ENCODE measurements at places on chromosomes 3 and 15.

DNA sequence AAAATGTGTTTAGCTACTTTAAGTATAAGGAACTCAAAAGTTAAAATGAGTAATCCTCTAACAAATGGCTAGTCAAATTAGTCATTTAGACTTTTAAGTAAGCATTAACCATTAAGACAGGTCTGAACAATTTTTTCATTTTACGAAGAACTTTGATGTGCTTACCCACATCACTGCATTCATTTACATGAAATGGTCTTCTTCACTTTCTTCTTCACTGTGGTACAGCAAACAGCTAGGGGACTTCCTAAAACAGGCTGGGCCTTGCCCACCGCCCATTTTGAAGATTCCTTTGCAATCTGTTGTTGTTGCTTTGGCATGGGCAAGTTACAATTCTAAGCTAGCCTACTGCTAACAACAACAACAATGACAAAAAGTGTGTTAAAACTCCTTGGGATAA is 67.4 kb downstream of the CBLB start:
- no peak for DNase-seq

DNA sequence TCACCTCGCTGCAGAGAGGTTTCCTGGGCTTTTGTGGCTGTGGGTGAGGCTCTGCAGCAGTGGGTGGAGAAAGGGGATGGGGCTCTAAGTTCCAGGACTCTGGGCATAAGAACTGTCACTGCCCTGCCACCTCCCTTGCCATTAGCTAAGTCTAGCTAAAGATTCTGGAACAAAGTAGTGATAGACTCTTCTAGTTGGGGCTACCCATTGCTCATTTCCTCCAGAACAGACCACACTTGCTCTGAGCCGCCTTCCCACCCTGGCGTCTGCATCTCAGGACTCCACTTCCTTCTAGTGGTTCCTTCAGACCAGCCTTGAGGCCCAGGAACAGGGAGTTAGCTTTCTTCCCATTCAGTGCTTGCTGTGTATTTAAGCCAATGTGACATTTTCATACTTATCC is 7.5 kb downstream of the ARHGAP31 start:
- no peak for DNase-seq

GRCh38 chr3:112741983-112742382 is 101.0 kb upstream of the CCDC80 start:
- no peak for DNase-seq

GRCh38 chr15:69729167-69729748 is 276.6 kb downstream of the RPLP1 start:
- peak; percentile 68 for DNase-seq

DNA sequence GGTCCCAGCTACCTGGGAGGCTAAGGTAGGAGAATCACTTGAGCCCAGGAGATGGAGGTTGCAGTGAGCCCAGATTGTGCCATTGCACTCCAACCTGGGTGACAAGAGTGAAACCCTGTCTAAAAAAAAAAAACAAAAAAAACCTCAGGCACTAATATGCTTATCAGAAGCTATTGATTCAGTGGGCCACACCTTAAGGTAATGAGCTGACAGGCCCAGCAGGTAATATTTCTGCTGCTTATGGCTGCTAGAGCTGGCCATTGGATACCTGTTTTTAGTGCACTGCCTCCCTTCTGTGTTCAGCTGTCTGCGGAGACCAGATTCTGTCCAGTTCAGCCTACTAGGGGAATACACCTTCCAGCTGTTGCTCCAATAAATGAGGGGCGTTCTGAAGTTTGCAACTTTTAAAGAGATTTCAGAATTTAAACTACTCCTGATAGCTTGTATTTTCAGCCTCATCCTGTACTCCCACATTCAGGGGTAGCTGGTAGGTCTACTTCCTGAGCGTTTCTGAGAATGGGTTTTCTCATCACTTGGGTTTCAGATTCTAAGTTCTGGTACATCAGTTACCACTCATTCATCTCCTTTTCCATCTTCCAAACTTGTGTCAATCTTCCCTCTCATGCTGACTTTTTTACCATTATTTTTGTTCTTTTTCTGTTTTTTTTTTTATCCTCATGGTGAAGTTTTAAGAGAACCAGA is 69.0 kb downstream of the ATP11B start:
- no peak for DNase-seq

- no peak for DNase-seq
Observed at GRCh38 chr3:172856795-172857742, 106.5 kb downstream of the ECT2 start.

DNA sequence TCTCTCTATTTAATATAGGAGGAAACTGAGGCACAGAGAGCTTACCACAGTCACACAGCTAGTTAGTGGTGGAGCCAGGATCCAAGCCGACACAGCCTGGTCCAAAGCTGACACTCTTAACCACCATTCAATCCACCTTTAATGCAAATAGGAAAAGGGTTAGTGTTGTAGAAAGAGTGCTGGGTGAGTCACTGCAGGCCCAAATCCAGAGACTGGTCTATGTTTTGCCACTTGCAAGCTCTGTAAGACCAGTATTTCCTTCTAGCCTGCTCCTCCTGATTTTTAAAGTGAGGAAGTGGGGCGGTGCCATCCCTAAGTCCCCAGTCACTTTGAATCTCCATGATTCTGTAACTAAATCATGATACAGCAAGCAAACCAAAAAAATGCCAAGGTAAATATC is 111.0 kb downstream of the MECOM start:
- no peak for DNase-seq

GRCh38 chr15:99731336-99732123 is 1.7 kb downstream of the LYSMD4 start:
- no peak for DNase-seq

GRCh38 chr3:191414286-191414685 is 46.7 kb upstream of the PYDC2 start:
- no peak for DNase-seq

DNA sequence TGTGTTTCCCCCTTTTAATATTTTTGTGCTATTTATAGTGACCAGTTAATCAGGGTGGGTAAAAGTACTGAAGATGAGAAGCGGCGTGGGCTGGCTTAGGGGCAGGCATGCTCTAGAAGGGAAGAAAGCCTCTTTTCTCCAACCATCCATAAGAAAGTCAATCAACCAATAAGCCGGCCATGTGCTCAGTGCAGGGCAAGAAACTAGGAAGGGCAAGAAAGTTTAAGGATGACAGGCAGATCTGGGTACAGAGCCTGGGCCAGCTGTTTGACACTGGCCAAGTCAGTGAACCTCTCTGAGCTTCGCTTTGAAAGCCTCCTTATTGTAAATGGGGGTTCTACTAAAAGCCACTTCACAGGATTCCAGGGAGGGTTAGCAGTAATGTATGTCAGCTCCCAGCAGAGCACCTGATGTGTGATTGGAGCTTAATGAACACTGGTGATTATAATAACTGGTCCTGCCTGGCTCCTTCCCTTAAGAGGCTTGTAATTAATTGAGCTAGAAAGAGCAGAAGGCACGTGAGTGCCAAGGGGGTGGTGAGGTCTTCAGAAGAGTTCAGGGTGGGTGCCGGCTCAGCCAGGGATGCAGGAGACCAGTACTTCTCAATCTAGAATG is 5.7 kb upstream of the CHRNA3 start:
- DNase-seq: no peak

DNA sequence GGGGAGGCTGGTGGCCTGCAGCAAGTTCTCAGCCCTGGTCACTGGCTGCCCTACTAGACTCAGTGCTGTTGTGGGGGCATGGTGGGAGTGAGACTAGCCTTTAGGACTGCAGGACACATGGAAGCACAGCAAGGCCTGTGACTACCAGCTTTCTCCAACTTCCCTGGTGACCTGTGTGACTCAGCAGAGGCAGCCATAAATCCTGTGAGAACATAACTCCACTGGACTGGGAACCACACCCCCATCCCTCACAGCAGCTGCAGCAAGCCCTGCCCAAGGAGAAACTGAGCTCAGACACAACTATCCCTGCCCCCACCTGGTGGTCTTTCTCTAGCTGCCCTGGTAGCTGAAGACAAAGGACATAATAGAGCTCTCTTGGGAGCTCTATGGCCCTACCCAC is 111.3 kb downstream of the DCLK3 start:
- no peak for DNase-seq

DNA sequence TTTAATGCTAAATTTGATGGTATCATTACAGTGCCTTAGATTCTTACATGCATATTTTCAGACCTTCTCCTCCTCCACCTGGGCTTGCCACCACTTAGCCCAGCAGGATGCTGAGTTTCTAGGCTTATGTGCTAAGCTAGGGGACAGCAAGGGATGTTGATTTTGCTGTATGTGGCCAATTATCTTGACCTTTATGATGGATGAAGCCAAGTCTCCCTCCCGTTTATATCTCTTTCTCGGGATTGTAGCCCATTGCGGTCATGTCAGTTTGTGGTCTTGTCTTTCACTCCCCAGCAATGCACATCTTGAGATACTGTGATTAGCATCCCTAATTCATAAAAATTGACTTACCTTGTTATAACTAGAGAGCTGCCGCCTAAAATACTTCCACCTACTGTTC is 278.7 kb upstream of the SOX2 start:
- DNase-seq: no peak

- no peak for DNase-seq
Observed at GRCh38 chr15:70340494-70340870, 242.8 kb upstream of the TLE3 start.

GRCh38 chr3:117874904-117875874 is 1159.5 kb downstream of the IGSF11 start:
- DNase-seq: no peak

- DNase-seq: no peak
Observed at GRCh38 chr3:192371870-192372400, 355.4 kb downstream of the FGF12 start.

- no peak for DNase-seq
Observed at GRCh38 chr3:4587061-4587837, 94.1 kb downstream of the ITPR1 start.

DNA sequence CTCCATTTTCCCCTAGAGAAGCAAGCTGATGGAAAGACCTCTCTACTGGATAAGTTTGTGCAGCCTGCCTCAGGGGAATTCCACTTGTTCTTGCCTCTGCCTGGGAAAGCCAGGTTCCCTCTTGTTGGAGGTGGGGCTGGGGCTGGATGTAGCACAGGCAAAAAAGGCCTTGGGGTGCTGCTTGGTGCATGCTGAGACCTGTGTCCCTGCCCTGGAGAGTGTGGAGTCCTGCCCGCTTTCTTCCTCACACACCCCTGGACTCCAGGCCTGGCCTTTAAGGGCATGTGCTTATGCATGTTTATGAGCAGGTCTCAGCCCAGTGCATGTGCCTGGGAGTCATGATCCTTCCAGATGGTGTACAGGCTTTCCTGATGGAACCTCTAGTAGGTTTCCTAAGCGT is 23.5 kb upstream of the JMJD7 start:
- DNase-seq: no peak

GRCh38 chr3:134313847-134314587 is 60.2 kb downstream of the AMOTL2 start:
- DNase-seq: no peak
